Hepatocyte (in vitro differentiated cells): ENCODE measurements at places on chromosomes 13 and 19.

DNA sequence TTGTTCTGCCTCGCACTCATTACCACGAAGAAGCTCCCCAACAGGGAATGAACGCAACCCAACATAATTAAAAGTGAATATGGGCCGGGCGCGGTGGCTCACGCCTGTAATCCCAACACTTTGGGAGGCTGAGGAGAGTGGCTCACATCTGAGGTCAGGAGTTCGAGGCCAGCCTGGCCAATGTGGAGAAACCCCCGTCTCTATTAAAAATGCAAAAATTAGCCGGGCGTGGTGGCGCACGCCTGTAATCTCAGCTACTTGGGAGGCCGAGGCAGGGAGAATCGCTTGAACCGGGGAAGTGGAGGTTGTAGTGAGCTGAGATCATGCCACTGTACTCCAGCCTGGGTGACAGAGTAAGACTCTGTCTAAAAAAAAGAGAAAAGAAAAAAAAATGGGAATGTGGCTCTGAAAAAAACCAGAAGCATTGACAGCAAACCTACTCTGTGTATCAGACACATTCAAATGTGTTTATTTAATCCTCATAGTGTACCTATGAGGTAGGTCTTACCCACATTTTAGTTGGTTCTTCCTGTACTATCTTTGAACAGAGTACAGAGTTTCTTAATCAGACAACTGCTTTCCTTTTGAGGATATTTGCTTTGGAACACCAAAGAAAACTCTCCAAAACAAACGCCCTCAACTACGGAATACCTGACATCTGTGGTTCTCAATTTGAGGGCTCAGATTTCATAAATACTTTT is 70.0 kb downstream of the NUFIP1 start:
- no peak for DNase-seq

DNA sequence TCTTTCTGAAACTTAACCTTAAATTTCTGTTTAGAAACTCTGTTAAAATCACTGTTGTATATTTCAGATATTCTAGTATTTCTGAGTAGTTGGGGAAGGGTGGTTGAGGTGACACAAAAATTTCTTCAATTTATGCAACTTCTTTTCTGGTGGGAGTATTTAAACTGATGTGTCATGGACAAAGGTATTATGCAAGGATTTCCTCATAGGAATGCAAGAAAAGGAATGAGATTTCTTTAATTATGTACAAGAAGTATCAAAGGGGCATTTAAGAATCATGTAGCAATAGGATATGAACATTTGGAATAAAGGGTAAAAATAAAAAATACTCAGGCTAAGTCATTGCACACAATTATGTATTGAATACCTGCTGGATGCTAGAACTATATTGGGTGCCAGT is 575.8 kb upstream of the KLF12 start:
- DNase-seq = no peak

DNA sequence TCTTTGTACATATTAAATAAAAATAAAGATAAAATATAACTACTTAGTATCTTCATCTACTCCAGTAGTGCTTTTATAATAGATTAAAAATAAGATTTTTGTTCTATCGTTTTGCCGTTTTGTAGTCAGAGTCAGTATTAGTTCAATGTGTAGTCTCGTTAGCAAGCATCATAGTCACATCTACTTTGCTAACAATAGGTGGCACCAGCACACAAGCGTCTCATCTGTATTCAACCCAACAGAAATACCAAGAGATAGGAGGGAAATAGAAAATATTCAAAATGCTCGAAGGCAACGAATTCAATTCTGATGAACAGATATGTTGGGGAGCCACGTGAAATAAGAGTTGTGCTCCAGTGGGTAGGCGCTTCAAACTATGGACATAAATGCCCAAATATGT is 21.4 kb upstream of the MICU2 start:
- peak; percentile 42 for DNase-seq

GRCh38 chr19:12217332-12217731 is 54.4 kb downstream of the ZNF136 start:
- no peak for DNase-seq

- no peak for DNase-seq
Measured at GRCh38 chr19:16457195-16457953, 14.4 kb downstream of the EPS15L1 start.

GRCh38 chr13:44404261-44405132 is 30.9 kb downstream of the SERP2 start:
- DNase-seq = peak; percentile 56

DNA sequence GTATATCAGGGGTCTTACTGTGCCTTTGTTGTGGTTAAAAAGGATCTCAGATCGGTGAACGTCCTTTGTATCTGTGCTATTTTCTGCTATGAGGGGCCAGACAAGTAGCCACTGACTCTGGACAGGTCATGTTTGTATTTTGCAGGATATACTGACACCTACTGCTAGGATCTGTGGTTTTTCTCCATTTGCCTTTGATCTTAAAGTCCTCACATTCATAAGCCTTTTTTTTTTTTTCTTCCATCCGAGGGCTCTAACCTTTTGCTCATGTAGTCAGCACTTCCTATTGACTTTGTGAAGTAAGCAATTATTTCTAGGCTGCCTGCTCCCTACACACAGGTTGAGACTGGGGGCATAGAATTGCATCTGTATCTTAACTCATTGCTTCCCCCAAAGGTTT is 106.2 kb downstream of the SLITRK5 start:
- no peak for DNase-seq

DNA sequence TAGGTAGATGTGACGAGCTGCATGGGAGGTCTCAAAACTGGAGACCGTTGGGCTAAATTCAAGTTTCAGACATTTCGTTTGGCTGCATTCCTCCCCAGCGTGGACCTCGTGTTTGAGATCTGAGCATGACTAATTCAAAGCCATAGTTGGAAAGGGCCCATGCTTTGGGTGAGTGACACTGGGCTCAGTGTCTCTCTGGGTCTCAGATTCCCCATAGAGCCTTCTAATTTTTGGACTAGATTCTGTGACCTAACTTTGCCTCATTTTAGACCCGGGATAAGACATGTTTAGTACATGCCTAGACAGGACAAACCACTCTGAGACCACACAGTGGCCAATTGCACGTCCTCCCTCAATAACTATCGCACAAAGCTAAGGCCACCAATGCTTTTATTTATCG is 16.6 kb downstream of the CKM start:
- no peak for DNase-seq

DNA sequence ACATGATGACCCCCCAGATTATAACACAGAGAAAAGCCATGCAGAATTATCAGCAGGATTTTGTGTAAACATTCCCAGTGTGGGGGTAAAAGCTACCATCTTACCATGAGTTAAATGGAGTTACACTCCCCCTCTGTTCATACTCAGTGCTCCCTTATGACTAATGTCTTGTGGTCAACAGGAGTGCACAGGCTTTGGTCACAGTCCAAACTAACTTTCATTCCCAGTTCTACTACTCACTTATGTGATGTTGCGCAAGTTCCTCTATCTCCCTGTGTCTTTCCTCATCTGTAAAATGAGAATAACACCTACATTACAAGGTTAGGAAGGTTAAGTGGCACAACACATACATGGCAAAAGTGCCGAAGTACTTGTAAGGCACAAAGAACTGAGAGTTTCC is 277.9 kb downstream of the RBM26 start:
- DNase-seq = peak; percentile 7

DNA sequence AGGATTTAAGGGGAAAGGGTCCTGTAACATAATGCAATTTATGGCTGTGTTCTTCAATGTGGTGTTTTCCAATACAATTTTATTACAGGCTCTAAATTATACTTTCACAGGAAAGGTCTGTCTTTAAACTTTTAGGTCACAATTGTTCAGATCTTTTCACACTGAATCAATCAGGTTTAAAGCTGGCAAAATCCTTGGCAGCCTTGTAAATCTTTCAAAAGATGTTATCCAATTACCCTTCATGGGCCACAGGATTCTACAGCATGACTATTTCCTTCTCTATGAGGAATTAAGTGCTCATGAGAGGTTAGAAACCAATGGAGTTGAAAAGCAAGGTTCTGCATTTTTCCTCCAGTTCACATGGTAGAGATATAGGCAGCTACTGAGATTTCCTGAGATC is 211.5 kb upstream of the MIR17HG start:
- no peak for DNase-seq

GRCh38 chr13:29195456-29195855 is 375.3 kb downstream of the MTUS2 start:
- no peak for DNase-seq
